ENCODE measurements at places on chromosomes 7 and 10.

DNA sequence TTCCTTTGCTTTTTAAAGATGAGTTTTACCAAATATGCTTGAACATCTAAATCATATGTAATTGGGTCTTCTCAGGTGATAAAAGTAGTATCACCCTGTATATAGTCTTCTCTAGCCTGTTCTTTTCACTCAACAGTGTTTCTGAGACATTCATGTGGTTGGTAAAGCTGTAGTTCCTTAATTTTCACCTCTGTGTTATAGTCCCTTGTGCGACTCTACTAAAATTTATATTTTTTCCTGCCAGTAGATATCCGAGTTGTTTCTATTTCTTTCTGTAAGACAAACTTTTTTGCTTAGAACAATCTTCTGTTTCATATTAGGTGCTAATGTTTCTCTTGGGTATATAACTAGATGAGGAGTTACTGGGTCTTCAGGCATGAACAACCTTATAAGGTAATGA lies 35.6 kb downstream of the SYPL1 start:
- no peak for DNase-seq

GRCh38 chr7:133190650-133191049 lies 62.2 kb upstream of the EXOC4 start:
- DNase-seq: no peak

GRCh38 chr7:107499731-107500130 lies 29.9 kb downstream of the GPR22 start:
- DNase-seq: no peak

GRCh38 chr7:82740246-82740848 lies 296.8 kb upstream of the CACNA2D1 start:
- DNase-seq: peak; percentile 46

- no peak for DNase-seq
Observed at GRCh38 chr10:81708929-81709328, 166.1 kb upstream of the NRG3 start.

- no peak for DNase-seq
Observed at GRCh38 chr10:131860806-131861440, 39.9 kb upstream of the PPP2R2D start.

- no peak for DNase-seq
Observed at GRCh38 chr10:72310241-72310633, 36.5 kb downstream of the DDIT4 start.

- no peak for DNase-seq
Observed at GRCh38 chr7:80950550-80950967, 31.7 kb upstream of the SEMA3C start.

DNA sequence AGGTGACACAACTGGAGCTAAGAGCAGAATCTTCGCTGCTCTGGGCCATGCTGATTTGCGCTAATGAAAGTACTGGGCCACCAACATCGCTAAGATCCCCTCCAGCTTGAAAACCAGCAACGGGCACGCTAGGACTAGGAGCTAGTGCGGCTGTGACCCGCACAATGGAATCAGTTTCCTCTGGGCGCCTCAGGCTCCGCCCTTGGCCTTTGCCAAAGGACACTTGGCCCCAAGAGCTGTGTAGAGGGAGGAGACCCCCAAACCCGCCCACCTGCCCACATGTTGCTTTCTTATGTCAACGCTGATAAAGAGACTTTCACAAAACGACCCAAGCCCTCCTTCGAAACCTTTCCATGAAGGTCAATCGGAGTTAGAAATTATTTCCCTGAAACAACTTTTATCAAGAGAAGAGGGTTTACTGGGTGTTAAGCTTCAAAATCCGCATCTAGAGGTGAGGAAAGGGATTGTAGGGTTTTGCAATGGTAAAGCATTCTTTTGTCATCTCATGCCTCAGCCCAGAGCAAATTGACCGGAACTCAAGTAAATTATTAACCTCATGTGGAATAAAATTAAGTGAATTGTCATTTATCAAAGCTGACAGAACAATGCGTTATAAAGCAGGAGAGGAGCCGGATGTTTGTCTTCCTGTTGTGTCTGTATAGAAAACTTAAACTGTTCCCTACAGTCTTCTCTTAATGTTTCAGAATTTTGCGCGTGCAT lies 9.4 kb downstream of the ABCB5 start:
- DNase-seq: no peak

DNA sequence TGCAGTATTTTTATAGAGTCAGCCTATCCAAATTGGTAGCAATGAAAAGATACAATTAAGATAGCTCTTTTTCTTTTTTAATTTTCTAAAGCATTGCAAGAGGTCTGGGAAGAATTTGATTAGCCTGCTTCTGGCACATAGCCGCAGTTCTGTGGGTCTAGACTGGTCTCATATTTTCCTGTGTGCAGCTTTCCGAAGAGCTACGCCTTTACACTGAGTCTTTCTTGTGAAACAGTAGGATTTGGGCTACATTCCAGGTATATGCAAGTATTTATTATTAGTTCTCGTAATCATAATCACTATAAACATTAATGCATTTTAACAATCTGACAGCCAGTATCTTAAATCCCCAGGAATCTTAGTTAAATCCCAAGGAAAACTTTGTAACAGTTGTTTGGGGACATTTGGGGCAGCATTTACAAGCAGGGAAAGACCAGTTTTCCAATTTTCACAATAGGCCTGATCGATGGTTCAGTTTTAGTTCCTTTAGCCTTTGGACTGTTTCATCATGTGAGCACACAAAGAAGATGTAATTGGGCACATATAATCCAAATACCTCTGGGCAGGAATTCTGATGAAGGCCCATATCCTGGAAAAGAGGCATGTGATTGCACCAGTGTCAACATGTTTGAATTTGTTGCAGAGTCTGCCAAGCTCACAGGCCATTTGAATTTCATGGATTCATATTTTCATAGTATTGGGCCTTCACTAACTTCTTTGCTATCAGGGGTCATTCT lies 287.3 kb downstream of the INHBA start:
- no peak for DNase-seq

DNA sequence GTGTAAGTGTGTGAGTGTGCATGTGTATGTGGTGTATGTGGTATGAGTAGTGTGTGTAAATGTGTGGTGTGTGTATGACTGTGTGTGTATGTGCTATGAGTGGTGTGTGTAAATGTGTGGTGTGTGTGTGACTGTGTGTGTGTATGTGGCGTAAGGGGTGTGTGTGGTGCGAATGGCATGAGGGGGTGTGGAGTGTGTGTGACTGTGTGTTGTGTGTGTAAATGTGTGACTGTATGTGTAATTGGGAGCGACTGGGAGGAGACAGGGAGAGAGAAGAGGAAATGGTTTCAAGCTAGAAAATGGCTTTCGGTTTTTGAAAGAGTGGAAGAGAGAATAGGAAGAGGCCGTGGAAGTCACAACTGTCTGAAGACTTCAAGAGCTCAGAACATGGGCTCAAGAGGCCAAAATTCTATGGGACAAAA lies 23.6 kb upstream of the GATAD1 start:
- no peak for DNase-seq

DNA sequence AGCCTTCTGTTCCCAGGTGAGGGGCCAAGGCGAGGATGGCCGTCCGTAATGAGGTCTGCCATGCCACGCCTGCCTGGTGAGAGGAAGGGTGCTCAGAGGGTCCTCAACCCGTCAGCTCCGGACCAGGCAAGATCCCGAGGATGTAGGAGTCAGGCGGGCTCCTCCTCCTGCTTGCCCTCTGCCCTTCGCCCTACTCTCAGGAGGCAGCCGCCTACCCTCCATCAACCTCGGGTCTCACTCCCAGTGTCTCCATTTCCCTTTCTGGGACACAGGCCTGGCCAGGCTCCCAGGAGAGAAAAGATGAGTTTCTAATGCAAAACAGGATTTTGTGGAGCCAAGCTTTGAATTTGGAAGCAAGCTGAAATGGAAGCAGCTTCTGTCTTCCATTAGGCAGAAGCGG lies 184.0 kb downstream of the PTPN20 start:
- DNase-seq: no peak

DNA sequence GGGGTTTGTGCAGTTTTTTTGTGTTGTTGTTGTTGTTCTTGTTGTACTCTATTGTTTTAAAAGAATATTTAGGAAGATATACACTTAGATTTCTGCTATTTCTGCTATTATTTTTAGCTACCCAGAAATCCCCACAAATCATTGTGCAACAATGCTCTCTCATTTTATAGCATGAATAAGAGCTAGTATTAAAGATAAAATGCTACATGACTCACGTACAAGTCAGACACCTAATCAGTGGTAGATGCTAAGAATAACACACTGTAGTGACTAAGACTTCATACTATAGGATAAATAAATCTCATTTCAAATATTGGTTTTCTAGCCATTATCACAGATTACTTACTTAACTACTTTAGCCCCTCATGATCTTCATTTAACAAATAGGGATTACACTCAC lies 920.5 kb downstream of the KCNMA1 start:
- DNase-seq: peak; percentile 35

GRCh38 chr10:130897815-130898214 lies 413.7 kb downstream of the TCERG1L start:
- no peak for DNase-seq

GRCh38 chr7:106053109-106053508 lies 59.0 kb downstream of the SYPL1 start:
- no peak for DNase-seq

GRCh38 chr10:132565516-132566209 lies 28.1 kb downstream of the INPP5A start:
- DNase-seq: no peak

- peak; percentile 34 for DNase-seq
Observed at GRCh38 chr7:50552921-50553320, 12.3 kb downstream of the DDC start.

DNA sequence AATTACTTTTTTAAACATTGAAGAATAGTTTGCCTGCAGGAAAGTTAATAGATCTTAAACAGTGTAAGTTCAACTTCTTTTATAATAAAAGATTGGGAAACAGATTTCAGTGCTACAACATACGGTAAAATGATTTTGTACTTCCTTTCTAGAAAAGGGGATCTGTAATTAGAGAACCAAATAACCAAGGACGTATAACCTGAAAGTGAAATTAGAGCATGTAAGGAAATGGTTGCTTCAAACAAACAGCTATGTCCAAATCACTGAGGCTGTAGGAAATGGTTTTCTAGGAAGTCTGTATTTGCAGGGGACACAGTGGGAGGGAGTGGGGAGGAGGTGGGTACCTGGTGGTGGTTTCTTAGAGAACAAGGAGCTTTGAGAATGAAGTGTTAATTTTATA lies 57.9 kb upstream of the EXOC6 start:
- DNase-seq: no peak

DNA sequence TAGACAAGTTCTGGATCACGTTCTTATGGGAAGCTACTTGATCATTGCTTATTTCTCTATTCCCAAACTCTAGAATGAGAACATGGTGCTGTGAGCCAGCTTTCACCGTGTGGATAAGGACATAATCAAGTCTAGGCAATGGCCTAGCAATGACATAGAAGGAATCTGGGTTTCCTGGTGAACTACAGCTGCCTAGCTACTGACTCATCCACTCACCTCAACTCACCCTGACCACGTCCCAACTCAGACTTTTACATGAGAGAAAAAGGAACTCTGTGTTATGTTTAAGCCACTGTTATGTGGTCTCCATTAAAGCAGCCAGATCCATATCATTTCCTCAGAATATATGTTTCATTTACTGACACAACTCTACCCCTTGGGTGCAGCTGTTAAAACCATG lies 18.8 kb upstream of the MET start:
- DNase-seq: no peak

DNA sequence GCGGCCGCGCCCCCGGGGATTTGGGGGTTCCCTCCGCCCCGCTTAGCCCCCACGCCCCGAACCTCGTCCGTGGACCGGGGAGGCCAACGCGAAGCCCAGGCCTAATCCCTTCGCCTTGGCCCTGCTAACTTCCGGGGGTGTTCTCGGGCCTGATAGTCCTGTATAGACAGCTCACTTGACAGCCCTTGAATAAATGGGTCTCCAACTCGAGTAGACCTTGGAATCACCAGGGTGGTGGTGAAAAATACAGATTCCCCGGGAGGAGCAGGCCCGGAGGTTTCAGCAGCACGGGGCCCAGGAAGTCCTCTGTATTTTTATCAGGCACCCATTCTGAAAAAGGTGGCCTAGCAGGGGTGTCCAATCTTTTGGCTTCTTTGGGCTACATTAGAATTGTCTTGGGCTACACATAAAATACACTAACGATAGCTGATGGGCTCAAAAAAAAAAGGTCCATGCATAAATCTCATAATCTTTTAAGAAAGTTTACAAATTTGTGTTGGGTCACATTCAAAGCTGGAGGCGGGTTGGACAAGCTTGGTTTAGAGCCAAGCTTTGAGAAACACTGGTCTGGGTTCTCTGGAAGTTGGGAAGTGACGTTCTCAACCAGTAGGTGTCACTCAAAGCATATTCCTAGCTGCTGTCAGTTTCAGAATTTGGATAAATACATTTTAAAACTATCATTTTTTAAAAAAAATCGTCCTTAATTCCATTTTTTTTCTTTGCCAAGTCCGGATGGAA lies 221.7 kb downstream of the PHTF2 start:
- peak; percentile 80 for DNase-seq

GRCh38 chr10:43689618-43689954 lies 40.9 kb upstream of the ZNF32 start:
- peak; percentile 39 for DNase-seq

DNA sequence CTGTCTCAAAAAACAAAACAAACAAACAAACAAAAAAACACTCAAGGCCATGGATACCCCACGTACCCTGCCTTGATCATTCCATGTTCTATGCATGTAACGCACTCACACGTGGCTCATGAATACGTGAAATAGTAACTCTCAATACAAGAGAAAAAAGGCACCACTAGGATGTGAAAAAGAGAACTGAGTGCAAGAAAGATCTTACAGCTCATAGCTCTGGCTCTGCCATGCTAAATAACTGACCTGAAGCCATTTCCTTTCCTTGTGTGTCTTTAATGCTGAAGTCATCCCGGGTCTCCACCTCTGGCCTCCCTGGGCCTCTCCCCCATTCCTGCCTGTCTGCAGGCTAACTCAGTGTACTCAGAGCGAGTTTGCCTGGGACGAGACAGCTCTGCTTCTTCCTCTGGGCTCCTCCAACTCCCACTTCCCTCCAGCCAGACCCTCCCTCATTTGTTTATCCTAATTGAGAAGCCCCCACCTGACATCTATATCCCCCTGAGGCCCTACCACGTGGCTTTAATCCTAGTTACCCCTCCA lies 117.3 kb downstream of the PRPF18 start:
- DNase-seq: no peak

GRCh38 chr7:6197801-6198551 lies 74.4 kb downstream of the CYTH3 start:
- DNase-seq: no peak
